MG63 (cell line): ENCODE measurements at places on chromosomes 2 and 18.
A peak's percentile ranks its signal among the peaks of the same experiment; 100 is the strongest.

GRCh38 chr2:20677301-20678085, 10.5 kb downstream of the GDF7 start:
- no peak for DNase-seq

- no peak for DNase-seq
These were observed 213.8 kb downstream of the SP3 start for GRCh38 chr2:173751245-173751975.

DNA sequence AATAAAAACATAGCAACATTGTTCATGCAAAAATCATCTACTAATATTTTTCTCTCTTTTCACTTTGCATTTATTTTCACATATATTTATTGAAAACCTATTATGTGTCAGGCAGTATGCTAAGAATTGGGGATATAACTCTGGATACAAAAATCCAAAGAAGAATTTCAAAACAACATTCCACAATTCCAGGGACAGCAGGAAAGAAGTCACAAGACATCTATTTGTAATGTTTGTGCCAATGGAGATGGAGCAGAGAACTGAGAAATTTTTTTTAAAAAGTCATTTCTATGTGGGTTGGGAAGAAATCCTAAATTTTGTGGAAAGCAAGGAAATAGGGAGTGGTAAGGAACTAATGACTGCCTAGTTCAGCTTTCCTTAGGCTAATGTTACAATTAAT, 128.6 kb upstream of the TLK1 start:
- no peak for DNase-seq

DNA sequence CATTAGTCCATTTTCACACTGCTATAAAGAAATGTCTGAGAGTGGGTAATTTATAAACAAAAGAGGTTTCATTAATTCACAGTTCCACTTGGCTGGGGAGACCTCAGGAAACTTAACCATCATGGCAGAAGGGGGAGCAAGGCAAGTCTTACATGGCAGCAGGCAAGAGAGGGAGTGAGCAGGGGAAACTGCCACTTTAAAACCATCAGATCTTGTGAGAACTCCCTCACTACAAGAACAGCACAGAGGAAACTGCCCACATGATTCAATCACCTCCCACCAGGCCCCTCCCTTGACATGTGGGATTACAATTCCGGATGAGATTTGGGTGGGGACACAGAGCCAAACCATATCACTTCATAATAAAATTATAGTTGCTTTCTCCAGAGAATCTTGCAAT, 365.5 kb upstream of the ID2 start:
- no peak for DNase-seq

DNA sequence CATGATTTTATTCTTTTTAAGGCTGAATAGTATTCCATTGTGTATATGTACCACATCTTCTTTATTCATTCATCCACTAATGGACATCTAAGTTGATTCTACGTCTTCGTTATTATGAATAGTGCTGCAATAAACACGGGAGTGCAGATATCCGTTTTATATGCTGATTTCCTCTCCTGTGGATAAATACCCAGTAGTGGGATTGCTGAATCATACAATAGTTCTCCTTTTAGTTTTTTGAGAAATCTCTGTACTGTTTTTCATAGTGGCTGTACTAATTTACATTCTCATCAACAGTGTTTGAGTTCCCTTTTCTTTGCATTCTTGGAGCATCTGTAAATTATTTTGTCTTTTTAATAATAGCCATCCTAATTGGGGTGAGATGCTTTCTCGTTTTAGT, 114.5 kb downstream of the RGPD3 start:
- DNase-seq = no peak

GRCh38 chr2:4898706-4899105, 793.5 kb upstream of the SOX11 start:
- no peak for DNase-seq

GRCh38 chr2:118845005-118845521, 2.4 kb downstream of the EN1 start:
- peak; percentile 53 for DNase-seq

DNA sequence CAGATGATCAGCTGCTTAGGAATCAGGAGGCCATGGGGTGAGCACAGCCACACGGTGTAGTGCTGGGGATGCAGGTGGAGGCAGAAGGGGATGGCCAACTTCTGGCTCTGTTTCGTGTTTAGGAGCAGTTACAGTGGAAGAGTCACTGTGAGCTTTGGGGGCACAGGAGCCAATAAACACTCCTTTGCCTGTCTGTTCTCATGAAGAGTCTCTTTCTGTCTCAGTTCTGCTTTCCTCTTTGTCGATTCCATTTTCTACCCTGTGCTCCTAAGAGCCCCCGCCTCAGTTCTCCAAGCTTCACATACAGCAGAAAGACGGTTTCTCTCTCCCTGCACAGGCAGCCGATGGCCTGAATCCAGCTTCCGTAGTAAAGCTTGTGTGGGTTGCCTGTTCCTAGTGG, 21.0 kb upstream of the RRM2 start:
- no peak for DNase-seq

DNA sequence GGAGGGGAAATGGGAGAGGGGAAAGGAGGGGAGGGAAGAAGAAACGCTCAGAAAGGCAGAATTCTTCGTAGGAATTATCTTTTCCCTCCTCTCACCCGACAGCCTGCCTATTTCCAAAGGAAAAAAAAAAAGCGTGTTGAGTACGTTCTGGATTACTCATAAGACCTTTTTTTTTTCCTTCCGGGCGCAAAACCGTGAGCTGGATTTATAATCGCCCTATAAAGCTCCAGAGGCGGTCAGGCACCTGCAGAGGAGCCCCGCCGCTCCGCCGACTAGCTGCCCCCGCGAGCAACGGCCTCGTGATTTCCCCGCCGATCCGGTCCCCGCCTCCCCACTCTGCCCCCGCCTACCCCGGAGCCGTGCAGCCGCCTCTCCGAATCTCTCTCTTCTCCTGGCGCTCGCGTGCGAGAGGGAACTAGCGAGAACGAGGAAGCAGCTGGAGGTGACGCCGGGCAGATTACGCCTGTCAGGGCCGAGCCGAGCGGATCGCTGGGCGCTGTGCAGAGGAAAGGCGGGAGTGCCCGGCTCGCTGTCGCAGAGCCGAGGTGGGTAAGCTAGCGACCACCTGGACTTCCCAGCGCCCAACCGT, at the start of gene GAD1:
Gene GAD1 (plus strand): TSS at position 384 of the 589 bp plus-strand sequence. CDS start 1,705 bp downstream, outside the sequence.
- DNase-seq = peak; percentile 83
